ENCODE measurements at places on chromosomes 4 and X.

GRCh38 chr4:174713821-174714220 lies 115.2 kb downstream of the GLRA3 start:
- no peak for DNase-seq

DNA sequence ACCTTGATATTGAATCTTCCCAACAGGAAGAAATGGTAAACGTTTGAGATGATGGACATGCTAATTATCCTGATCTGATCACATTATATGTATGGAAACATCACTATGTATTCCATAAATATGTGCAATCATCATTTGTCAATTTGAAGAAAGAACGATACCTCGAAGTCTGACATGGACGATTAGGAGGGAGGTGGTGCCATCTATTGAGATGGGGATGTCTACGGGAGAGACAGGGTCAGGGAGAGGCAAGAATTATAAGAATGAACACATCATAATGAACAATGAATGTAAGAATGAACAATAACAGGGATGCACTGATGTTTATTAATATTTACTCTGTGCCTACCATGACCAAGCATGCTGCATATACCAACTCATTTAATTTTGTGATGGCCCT lies 93.7 kb upstream of the SOD3 start:
- no peak for DNase-seq

DNA sequence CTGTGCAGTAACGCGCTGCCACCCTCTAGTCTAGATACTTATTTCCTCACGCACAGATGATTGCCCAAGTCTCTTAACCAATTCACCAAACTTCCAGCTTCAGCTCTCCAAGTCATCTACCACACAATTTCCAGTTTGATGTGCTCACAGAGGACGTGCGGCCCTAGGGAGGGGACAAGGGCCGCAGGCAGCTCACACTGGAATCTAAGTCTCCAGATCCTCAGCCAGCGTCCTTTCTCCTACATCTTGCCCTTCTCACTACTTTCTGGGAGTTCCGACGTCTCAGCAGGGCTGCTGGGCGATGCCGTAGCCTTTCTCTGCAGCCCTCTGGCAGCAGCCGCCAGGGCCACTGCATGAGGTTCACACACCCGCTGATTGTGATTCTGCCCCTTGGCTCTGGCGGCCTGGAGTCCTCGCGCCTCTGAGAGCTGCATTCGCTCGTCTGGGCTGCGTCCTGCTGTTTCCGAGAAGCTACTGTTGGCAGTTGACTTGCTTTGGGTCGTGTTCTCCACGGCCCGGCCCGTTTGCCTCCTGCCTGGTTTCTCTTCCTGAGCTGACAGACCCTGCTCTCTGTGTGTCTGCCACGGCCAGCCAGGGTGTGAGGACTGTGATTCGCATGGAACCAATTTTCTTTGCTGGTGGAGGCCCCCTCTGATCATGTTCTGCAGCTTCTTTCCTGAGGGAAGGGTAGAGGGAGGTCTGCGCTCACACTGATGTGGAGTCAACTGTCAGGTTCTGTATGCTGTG lies 14.1 kb upstream of the TMEM131L start:
- no peak for DNase-seq

- DNase-seq: no peak
Measured at GRCh38 chrX:135295944-135296305, 13.4 kb upstream of the ETDC start.

GRCh38 chr4:40216622-40217366 lies 20.0 kb downstream of the RHOH start:
- no peak for DNase-seq

GRCh38 chr4:130478406-130478805 lies 1382.5 kb downstream of the C4orf33 start:
- no peak for DNase-seq

- DNase-seq: peak; percentile 66
Measured at GRCh38 chrX:47523297-47523696, 37.7 kb upstream of the ARAF start.

DNA sequence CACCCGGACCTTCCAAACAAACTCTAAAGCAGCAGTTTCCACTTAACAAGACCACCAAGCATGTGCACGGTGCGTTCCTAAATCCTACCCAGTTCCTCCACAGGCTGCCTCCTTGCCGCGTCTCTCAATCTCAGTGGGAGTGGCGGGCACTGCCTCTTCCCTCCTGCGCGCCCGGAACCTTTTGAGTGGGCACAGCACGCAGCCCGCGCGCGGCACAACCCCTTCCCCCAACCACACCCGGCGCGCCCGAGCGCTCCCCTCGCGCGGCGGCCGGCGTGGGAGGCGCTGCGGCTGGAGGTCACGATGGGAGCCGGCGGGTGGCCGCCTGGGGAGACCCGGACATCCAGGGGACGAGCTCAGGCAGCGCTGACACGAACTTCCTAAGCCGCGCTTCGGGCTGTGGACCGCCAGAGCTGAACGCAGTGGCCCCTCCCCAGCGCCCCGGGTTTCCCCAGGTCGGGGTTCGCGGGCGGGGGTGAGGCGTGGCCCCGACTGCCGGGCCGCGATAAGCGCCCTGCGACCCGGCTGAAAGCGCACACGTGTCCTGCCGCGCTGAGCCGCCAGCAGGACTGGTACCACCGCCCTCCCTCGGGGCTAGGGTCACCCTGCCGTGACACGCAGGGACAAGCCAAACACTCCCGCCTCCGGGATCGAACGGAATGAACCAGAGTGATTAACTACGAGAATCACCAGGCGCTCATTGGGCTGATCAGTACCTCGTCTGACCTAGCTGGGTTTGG lies at the start of gene ABCG2:
Gene ABCG2 (minus strand): TSS at position 151 of the 740 bp plus-strand sequence. CDS start 18,644 bp downstream, outside the sequence.
- no peak for DNase-seq

GRCh38 chrX:130114141-130114588 lies 3.9 kb upstream of the ELF4 start:
- DNase-seq: no peak

DNA sequence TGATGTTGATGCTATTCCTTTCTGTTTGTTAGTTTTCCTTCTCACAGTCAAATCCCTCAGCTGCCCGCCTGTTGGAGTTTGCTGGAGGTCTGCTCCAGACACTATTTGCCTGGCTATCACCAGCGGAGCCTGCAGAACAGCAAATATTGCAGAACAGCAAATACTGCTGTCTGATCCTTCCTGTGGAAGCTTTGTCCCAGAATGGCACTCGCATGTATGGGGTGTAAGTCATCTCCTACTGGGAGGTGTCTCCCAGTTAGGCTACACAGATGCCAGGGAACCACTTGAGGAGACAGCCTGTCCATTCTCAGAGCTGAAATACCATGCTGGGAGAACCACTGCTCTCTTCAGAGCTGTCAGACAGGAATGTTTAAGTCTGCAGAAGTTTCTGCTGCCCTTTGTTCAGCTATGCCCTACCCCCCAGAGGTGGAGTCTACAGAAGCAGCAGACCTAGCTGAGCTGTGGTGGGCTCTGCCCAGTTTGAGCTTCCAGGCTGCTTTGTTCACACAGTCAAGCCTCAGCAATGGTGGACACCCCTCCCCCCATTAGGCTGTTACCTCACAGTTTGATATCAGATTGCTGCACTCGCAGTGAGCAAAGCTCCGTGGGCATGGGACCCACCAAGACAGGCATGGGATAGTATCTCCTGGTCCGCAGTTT lies 74.9 kb downstream of the SPIN3 start:
- no peak for DNase-seq

GRCh38 chr4:82839624-82840023 lies 41.0 kb upstream of the SCD5 start:
- DNase-seq: no peak

DNA sequence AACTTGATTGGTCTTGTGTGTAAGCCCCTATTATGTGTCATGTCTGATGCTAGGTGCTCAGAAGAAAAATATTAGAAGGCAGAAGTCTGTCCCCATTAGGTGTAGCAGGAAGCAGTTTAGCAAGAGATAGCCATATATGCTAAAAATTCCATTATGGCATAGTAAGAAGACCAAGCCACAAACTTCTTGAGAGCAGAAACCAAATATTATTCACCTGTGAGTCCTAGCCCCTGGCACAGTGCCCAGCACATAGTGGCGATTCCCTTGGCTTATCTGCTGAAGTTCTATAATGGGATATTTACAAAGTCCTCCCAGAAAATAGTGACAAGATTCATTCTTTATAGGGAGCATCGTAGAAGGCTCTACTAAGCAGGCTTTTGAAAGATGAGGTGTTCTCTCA lies 174.4 kb downstream of the RAB28 start:
- DNase-seq: no peak

GRCh38 chr4:150265806-150266205 lies 187.6 kb downstream of the DCLK2 start:
- DNase-seq: no peak

DNA sequence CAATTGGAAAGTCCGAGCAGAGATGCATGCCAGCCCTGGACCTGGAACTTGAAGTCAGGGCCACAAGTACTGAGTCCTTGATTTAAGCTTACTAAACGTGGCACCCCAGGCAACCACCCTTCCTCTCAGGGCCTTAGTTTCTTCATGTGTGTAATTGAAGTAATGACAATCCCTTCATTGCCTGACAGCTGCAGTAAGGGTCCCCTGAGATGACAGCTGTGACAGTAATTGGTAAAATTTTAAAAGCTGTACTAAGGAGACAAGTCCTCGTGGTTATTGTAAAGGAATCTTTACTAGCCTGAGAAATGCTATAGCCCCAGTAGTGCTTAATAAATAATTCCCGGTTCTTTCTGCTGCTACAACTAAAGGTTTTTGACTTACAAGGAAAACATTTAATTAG lies 175.1 kb upstream of the RADX start:
- DNase-seq: no peak

DNA sequence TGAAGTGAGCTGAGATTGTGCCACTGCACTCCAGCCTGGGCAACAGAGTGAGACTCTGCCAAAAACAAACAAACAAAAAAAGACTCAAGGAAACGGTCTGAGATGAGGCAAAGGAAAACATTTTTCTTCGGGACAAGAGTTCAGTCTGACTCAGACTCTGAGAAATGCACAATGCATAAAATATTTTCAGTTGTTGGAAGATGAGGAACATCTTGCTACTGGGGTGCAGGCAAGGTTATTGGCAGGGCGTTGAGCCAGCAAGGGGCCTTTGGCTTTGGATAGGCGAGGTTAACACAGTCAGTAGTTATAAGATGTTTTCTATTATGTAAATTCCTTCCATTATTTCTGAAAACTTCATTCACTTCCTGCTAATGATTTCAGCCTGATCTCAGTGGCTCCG lies 96.1 kb upstream of the VCX start:
- DNase-seq: no peak

GRCh38 chr4:24780936-24781495 lies 14.4 kb upstream of the SOD3 start:
- no peak for DNase-seq

GRCh38 chr4:7362862-7363430 lies 71.8 kb downstream of the PSAPL1 start:
- no peak for DNase-seq

DNA sequence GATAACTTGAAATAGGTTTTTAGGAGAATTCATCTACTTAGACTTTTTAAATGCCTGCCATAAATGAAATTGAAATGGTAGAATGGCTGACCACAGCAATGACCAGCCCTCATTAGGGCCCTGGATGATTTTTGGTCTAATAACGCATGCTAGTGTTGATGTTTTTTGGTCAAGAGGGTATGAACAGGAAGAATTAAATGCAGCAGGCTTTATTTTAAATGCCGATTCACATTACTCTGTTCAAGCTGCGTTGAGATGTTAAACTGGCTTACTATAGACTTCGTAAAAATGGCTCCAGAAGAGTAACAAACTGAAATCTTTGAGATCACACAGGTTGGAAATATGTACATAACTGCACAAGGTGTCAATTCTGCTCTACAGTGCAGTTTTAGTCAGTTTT lies 14.6 kb downstream of the DDX3X start:
- no peak for DNase-seq

DNA sequence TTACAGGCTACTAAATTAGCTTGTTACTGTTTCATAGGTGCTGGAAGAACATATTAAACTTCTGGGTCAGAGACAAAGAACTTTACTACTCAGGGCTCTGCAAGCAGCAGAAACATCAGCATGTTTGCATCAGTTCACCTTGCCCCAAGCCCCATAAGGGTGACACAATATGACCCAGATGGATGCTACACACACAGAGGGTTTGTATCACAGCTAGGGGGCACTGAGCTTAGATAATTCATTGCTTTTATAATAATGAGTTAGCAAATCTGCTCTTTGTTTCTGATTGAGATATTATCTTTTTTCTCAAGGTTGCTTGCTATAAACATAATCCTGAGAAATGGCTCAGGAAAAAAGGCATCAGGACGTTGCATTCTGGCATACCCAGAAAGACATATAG lies 4.8 kb upstream of the SYNPO2 start:
- DNase-seq: no peak

DNA sequence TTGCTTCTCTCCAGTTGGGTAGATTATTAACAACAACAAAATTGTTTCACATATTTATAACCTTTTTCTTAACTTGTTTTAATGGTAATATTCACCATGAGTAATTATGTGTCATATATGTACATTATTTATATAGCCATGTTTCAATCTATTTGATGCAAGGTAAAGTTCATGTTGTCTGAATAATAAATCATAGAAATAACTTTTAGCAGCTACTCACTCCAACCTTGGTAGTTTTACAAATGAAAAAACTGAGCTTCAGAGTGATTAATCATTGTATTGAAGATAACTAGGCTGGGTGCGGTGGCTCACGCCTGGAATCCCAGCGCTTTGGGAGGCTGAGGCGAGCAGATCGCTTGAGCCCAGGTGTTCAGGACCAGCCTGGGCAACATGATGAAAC lies 46.0 kb downstream of the TMA16 start:
- no peak for DNase-seq

DNA sequence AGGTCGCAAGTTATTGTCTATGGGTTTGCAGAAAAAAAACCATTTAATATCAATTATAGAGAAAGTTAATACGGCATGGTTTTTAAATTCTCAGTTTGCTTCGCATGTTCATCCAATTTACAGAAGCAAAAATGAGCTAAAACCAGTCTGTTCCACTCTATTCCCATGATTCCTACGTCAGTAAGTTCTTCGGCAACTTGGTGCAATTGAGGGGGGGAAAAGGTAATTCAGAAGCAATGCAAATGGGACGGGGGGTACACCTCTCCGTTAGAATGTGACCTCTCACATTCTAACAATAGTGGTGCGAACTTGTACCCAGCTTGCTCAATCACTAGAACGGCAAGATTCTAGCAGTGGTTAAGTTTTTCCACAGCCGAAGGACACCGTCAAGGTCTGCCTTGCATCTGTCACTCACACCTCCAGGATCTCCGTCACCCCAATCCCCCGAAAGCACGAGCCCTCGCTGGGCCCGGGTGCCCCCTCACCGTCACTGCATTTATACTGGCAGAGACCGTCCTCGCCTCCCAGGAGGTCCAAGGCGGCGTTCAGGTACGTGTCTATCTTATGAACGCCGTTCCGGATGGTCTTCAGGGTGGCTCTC lies 653 bp downstream of the PLA2G12A start:
- no peak for DNase-seq

GRCh38 chrX:40922307-40922706 lies 162.9 kb upstream of the USP9X start:
- DNase-seq: no peak

DNA sequence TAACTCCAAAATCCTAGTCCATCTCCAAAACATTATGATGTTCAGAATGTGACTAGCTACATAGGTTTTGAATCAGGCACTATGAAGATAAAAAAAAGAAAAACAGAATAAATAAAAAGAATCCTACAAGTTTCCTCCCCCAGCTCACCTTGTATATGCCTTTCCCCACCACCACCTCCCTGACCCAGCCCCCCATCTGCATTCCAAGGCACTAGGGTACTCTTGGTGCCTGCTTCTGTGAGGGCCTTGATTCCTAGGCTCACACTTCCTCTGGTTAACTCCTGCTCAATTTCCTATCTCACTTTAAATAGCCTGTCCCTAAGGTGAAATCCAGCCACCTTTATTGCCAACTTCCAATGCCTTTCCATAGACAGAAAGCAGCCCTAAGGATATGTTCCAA lies 178.7 kb upstream of the ATOH1 start:
- no peak for DNase-seq

Data from GM19239 (cell line).